ENCODE measurements at places on chromosomes 4 and X. TPM values are rescaled to one million over a fixed set of nuclear protein-coding genes. Genes with fewer than 3 reads are reported as not detected.

The HTN1 gene
- not detected for total RNA-seq

GRCh38 chr4:53498706-53499105 is 92.6 kb downstream of the LNX1 start:
- H3K27ac ChIP-seq, result no peak overlapping the region
- H3K27me3 ChIP-seq, result no peaks in the 10 kb centered on the region
- DNase-seq, result no peak
- H3K4me3 ChIP-seq, result no peak overlapping the region
- no peaks in the 10 kb centered on the region for H3K36me3 ChIP-seq

DNA sequence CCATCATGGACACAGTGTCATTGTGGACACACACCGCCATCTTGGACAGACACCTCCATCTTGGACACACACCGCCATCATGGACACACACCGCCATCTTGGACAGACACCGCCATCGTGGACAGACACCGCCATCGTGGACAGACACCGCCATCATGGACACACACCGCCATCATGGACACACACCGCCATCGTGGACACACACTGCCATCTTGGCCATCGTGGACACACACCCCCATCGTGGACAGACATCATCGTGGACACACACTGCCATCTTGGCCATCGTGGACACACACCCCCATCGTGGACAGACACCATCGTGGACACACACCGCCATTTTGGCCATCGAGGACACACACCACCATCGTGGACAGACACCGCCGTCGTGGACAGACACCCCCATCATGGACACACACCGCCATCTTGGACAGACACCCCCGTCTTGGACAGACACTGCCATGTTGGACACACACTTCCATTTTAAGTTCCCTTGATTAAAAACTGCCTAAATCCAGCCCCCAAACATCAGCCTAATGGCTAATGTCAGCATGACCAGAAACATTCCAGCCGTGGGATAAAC is 9.1 kb downstream of the ASMTL start:
- no peaks in the 10 kb centered on the region for H3K36me3 ChIP-seq
- peak; percentile 10 for DNase-seq
- H3K4me1 ChIP-seq, result no peaks in the 10 kb centered on the region
- no peak overlapping the region for H3K4me3 ChIP-seq

- no peaks in the 10 kb centered on the region for H3K4me1 ChIP-seq
- H3K27ac ChIP-seq, result no peak overlapping the region
- H3K27me3 ChIP-seq, result no peaks in the 10 kb centered on the region
- H3K36me3 ChIP-seq, result no peaks in the 10 kb centered on the region
- no peak for DNase-seq
Observed at GRCh38 chr4:110823251-110823650, 200.4 kb upstream of the PITX2 start.

- no peaks in the 10 kb centered on the region for H3K36me3 ChIP-seq
- DNase-seq, result no peak
- H3K4me1 ChIP-seq, result peaks cover 27% of the 10 kb centered on the region
- no peaks in the 10 kb centered on the region for H3K27me3 ChIP-seq
Observed at GRCh38 chr4:13476915-13477314, 7.2 kb downstream of the RAB28 start.

DNA sequence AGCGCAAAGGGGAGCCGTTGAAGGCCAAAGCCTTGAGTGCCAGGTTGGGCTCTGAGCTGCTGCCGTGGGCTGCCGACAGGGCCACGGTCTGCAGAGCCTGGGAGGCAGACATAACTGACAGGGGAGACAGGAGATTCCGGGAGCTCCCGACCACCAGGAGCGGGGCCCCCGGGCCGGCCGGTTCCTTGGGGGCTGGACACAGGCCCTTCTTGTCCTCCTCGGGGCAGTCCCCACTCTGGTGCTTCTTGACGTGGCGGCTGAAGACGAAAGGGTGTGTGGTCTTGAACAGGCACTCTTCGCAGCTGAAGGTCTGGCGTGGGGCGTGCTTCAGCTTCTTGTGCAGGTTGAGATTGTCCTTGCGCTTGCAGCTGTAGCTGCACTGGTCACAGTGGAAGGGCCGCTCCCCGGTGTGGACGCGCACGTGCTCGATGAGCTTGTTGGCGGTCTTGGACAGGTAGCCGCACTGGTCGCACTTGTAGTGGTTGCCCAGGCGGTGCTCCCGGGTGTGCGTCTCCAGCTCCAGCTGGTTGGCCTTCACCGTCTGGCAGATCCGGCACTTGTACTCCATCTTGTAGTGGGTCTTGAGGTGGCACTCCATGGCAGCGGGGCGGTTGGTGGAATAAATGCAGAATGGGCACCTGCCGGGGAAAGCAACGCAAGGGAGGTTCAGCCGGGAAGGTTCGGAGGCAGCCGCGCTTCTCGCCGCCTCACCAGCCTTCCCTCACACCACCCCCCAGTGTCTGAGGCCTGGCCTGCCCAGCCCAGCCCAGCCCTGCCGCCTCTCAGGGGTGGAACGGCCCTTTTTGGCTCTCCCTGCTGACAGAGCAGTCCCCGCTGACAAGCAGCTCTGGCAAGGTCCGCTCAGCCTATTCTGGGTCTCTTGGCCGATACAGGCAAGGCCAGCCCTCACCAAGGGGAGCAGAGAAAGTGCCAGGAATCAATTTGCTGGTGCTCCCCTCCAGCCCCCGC is 81.3 kb downstream of the C4orf51 start:
- peaks cover 41% of the 10 kb centered on the region for H3K36me3 ChIP-seq
- no peak for DNase-seq
- no peak overlapping the region for H3K4me3 ChIP-seq
